GM23248 (cell line): ENCODE measurements at places on chromosomes 3 and 15. TPM values are rescaled to one million over a fixed set of nuclear protein-coding genes. Genes with fewer than 3 reads are reported as not detected.

GRCh38 chr3:161866176-161866575, 369.6 kb downstream of the OTOL1 start:
- no peaks in the 10 kb centered on the region for H3K36me3 ChIP-seq
- no peak overlapping the region for H3K27ac ChIP-seq
- no peaks in the 10 kb centered on the region for H3K4me1 ChIP-seq
- no peak overlapping the region for H3K4me3 ChIP-seq
- DNase-seq = no peak

DNA sequence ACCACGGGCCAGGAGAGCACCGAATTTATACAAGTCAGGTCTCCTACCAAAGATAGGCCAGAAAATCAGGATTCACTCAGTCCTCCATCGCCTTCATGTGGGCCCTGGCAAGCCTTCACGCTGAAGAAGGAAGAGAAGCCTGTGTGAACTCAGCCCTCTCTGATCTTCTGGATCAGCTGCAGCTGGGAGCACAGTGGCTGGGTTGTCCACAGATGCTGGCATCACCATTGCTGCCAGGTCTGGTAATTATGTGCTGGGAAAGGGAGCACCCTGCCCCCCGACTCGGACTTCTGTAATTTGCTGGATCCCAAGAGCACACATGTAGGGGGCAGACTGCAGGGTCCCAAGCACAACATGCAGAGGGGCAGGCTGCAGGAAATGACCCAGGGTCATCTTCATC, 12.4 kb upstream of the PDE8A start:
- H3K36me3 ChIP-seq = no peaks in the 10 kb centered on the region
- H3K27me3 ChIP-seq = no peaks in the 10 kb centered on the region
- no peak for DNase-seq
- no peaks in the 10 kb centered on the region for H3K4me1 ChIP-seq

DNA sequence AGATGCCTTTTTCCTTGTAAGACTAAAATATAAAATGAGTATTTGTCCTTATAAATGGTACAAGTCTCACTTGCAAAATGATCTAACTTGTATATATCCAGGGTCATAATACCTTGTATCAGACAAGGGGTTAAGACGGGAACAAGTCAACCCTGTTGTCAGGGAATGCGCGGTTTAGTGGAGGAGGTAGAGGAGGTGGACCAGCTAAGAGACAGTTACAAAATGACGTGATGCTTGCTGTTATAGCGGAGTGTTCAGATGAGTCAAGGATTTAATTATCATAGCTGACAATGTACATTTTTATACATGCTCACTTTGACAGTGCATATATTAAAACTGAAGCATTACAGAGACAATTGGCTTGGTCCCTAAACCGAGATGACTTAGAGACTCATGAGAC, 26.8 kb upstream of the KLHL25 start:
- H3K27me3 ChIP-seq = no peaks in the 10 kb centered on the region; the same call in 1 of the 2 replicates
- no peak overlapping the region for H3K27ac ChIP-seq
- no peaks in the 10 kb centered on the region for H3K4me1 ChIP-seq
- no peaks in the 10 kb centered on the region for H3K36me3 ChIP-seq
- no peak for DNase-seq

GRCh38 chr3:38453913-38454177, 155 bp downstream of the ACVR2B start:
- H3K4me1 ChIP-seq = no peaks in the 10 kb centered on the region
- no peak overlapping the region for H3K27ac ChIP-seq
- H3K27me3 ChIP-seq = no peaks in the 10 kb centered on the region
- H3K4me3 ChIP-seq = peak overlapping the region; percentile 79

- no peak overlapping the region for H3K27ac ChIP-seq
- H3K27me3 ChIP-seq = no peaks in the 10 kb centered on the region
- H3K4me3 ChIP-seq = no peak overlapping the region
Observed at GRCh38 chr15:92025706-92026270, 172.3 kb downstream of the SLCO3A1 start.

The CCDC39 gene
- not detected in 2 replicates for total RNA-seq

- H3K27ac ChIP-seq = no peak overlapping the region
- no peak overlapping the region for H3K4me3 ChIP-seq
- no peaks in the 10 kb centered on the region for H3K36me3 ChIP-seq
- DNase-seq = no peak
- peaks cover 6% of the 10 kb centered on the region; the same call in 1 of the 2 replicates for H3K4me1 ChIP-seq
- no peaks in the 10 kb centered on the region for H3K27me3 ChIP-seq
Observed at GRCh38 chr3:81995329-81995728, 233.9 kb upstream of the GBE1 start.

The CLDND1 gene
- 46.4 and 51.3 TPM in 2 replicates for total RNA-seq

GRCh38 chr3:150439657-150440056, 31.6 kb downstream of the TSC22D2 start:
- H3K4me3 ChIP-seq = no peak overlapping the region
- H3K27ac ChIP-seq = no peak overlapping the region
- no peaks in the 10 kb centered on the region for H3K27me3 ChIP-seq
- no peak for DNase-seq
